ENCODE measurements at places on chromosomes 12 and 14.

GRCh38 chr14:34424488-34424887, 37.6 kb downstream of the SPTSSA start:
- no peak for DNase-seq

DNA sequence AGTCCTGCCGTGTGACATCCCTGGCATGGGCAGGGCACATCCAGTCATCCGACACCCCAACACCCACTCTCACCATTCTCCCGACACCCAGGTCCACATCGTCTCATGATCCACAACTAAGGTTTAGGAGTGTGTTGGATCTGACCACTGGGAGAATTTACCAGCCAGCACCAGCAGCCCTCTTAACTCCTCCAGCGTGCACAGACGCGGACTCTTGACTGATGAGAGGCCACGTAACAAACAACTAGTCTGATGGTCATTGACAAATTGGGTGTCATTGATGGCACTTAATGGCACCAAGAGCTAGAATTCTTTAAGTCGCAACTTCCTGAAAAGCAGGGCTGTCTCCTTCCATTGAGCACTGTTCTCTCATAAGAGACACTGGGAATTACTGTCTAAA, 203.0 kb upstream of the SFSWAP start:
- DNase-seq = no peak

- peak; percentile 4 for DNase-seq
Observed at GRCh38 chr12:81610955-81611889, 147.9 kb downstream of the PPFIA2 start.

DNA sequence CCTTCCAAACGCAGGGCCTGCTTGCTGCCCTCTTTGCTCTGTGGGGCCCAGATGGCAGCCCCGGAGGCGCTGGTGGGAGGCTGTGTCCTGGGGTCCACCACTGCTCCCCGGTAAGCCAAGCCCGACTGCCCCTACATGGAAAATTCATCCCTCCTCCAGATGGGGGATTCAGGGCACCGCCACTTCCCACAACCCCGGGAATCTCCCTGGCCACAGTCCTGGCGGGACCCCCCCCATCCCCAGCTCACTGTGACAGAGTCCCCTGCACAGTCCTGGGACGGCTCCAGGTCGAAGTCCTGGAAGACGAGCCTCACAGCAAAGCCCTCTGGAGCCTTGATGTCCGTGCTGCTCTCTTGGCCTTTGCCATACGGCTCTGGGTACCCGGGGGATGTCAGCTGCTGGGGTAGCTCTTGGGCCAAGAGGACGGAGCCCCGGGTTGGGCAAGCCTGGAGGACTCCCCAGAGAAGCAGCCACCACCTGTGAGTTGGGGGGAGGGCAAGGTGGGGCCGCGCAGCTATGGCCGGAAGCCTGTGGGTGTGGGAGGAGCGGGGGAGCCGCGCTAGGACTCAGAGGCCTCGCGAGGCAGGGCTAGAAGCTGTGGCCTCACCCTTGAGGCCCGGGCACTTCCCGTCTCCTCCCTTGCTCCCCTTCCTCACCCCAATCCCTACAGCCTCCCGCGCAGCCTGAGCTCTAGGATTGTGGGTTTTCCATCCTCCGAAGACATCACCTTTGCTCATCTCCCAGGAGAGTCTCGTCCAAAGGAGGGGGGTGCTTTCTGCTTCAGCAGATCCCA, 815 bp downstream of the C1RL start:
- DNase-seq = peak; percentile 83

- DNase-seq = no peak
Observed at GRCh38 chr14:33165144-33165925, 226.7 kb downstream of the NPAS3 start.
